CD4-positive, alpha-beta memory T cell (primary cell): ENCODE measurements at places on chromosomes 11 and 22. TPM values are rescaled to one million over a fixed set of nuclear protein-coding genes. Genes with fewer than 3 reads are reported as not detected.

The CD6 gene
- 281 TPM for polyA plus RNA-seq

The OR52H1 gene
- polyA plus RNA-seq: not detected

The MISFA gene
- polyA plus RNA-seq: not detected

GRCh38 chr11:29333993-29334775, 682.6 kb downstream of the KCNA4 start:
- no peak for DNase-seq

DNA sequence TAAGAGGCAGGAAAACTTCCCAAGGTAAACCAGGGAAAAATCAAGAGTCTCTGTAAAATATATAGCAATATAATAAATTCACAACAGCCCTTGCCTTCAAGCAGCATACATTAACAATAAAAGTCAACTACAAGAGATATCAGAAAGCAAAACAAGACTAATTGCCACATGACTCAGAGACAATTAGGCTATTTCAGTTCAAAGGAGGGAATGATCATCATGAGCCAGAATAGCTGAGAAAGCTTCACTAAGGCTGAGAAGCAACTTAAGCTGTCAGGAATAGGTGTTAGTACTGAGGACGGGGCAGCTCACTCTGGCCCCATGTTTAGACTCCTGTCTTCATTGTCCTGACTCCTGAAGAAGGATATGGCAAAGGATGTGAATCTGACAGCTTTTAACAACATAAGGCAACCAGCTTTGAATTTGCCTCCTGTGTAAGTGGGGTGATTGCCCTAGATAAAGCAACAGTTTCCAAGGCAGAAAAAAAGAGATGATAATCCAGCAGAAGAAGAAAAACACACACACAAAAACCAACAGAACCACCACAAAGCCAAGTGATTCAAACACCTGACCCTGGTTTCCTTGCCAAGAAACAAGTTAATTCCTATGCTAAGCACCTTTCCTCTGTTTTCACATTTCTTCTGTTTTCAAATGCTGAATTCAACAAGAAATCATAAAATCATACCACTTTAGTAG, 60.8 kb downstream of the SIK3 start:
- DNase-seq: peak; percentile 41

DNA sequence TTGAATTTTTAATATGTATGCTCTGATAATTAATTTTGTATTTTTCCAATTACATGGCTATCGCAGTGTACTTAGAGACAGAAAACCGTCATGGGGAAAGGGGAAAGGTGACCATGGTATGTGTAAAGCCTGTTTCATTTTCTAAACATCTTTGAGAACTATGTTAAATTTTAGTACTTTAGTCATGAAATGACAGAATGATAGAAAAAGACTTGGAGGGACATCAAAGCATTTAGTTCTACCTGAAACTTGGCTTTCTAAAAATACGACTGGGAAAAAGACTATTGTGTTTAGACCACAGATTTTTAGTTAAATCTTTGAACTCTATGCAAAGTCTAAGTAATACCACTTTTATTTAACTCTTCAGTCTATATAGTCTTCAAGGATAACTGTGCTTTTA, 54.1 kb downstream of the MAML2 start:
- no peak for DNase-seq

DNA sequence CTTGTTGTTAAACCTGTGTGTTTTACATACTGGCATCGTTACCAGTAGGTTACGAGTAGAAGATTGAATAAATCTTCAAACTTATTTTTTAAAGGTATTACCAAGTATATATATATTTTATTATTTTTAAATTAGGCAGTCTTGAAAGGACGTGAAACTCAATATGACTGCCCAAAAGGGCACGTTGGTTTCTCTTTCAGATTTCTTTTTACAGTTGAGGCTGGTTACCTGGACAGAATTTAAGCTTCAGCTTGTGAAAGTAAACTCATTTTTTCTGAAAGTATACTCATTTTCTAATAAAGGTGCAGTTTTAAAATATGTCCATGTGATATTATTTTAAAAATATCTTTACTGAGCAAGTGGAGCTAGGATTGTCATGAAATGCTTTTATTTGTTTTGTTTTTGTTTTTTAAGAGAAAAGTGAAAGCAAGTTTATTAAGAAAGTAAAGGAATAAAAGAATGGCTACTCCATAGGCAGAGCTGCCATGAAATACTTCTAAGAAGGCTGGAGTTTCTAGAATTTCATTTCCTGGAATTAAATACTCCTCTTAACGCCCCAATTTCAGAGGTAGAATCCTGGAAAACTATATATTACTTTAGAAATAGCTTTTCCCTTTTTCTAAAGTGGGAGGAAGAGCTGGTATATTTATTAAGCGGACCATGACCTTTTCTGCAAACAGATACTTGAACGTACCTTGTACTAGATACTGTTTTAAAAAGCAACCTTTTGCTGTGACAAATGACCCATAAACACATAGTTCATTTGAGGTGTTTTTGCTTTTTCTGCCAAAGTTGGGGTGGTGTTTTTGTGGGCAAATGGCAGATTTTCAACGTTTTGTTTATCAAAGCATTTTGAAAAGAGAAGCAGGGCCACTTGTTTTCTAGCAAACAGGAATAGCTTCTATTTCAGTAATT, 1.9 kb downstream of the FBXO7 start:
- peak; percentile 3 for DNase-seq

DNA sequence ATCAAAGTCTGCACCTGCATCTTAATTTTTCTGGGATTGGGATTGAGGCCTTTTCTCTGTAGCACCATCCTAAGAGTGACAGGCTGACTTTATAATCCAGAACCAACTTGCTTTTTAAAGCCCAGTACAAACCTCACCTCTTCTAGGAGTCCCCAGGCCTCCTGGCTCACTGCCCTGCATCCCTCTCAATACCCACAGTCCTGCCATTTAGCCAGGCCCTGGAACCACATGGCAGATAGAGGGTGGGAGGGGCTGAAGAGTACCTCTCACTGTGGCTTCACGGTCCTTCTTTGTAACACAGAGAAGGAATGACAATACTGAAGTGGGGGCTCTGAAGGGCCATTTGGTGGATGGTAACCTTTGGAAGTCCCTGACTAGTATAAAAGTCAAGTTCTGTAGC, 63.5 kb upstream of the PHOX2A start:
- DNase-seq: no peak

DNA sequence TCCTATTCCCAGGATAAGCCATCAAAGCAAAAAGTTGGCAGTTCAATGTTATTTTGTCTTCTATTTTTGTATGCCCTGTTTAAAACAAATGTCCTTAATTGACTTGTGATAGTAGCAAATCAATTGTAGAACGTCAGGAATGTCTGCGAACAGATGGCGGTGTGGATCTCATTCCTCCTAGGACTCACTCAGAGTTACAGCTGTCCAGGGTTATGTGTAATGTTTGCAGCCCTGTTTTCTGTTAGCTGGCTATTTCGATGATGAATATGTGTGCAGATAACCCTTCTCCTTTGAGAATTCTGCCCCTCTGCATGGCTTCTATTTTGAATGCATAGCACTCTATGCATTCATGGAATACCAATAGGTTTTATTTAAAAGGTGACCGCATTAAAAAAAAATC, 1248.0 kb upstream of the CNTN5 start:
- DNase-seq: no peak
